Hematopoietic multipotent progenitor cell treated with erythropoietin and hydrocortisone succinate and interleukin-3 and kit ligand, for 15 days (in vitro differentiated cells): ENCODE measurements at places on chromosomes 16 and 17.

DNA sequence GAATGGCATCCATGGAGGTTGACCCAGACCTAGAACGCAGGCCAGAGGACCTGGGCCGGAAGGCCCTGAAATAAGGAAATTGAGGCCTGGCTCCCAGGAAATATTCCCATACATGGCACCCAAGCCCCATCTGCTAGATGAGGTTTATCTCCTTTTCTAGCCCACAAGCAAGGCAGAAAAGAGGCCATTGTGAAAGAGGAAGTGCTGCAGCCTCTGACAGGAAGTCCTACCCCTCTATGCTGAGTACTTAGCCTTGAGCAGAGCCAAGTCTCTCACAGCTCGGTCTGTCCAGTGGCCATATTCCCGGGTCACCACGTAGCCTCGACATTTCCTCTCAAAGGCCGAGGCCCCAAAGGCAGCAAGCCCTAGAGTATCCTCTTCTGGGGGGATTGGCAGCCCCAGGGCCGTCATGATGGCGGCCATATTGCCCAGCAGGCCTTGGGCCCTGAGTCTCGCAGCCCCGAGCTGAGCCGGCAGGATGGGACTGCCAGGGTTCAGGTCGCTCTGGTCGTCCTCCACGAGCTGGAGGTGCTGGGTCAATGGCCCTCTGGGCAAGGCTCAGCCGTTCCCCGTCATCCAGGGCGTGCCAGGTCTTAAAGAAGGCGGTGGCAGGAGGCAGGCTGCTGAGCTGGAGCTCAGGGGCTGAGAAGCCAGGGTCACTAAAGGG, 7.8 kb downstream of the CTF1 start:
- DNase-seq, result no peak

DNA sequence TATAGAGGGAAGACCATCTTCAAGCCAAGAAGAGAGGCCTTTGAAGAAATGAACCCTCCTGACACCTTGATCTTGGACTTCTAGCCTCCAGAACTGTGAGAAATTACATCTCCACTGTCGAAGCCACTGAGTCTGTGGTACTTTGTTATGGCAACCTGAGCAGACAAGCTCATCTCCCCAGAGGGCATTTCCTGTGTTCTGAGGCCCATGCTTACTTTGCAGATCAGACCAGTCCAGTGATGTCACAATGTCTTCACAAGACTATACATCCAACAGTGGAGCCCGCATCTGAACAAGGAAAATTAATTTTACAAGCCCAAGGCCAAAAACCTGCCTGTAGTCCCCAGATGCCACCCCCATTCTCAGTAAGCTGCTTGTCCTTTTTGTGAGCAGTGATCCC, 14.8 kb upstream of the C17orf113 start:
- no peak for DNase-seq

DNA sequence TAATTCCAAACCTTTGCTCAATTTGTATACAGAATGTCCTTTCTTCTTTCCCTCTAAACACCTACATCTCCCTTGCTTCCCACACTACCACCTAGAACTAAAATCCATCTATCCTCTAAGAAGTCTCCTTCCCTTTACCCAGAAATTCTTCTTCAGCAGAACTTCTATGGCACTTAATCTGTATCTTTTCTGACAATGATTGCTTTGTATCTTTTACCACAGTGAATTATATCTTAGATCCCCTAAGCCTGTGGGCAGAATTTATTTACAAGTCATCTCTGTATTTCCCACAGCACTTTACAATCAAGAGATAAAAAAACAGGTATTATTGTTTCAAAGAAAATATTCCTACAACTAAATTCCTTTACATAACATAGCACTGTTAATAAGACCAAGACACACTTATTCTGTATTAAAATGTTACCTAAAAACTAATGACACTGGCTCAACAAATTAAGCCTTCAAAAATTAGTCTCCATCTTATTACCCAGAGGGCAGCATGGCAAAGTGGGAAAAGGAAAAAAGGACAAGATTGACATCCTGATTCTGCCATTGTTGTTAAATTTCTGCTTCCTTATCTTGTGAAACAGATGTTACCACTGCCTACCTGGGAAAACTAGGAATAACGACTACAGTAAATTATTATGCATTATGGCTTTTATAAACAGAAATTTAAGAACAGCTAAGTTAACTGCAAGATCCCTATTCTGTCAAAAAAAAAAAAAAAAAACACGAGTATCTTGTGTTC, 42.8 kb downstream of the KANSL1 start:
- no peak for DNase-seq

GRCh38 chr16:9647981-9648701, 534.1 kb downstream of the GRIN2A start:
- peak; percentile 3 for DNase-seq

DNA sequence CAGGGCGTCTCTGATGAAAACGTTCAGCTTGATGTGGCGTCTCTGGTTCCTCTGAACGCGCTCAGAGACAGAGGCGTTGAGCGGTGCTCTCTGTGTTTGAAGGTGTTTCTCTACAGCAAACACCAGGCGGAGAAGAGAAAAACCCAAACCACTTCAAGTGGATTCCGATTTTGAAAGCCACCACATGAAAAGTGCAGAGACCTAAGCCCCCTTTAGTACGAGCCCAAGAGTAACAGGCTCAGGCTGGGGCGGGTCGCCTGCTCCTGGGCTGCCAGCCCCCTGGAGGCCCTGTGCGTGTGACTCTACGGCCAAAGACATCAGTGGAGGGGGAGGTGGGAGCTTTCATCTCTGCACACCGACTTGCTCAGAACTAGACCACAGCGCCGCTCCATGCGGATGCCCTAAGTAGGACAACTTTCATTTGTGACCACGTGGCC, 328.4 kb downstream of the MAF start:
- no peak for DNase-seq

DNA sequence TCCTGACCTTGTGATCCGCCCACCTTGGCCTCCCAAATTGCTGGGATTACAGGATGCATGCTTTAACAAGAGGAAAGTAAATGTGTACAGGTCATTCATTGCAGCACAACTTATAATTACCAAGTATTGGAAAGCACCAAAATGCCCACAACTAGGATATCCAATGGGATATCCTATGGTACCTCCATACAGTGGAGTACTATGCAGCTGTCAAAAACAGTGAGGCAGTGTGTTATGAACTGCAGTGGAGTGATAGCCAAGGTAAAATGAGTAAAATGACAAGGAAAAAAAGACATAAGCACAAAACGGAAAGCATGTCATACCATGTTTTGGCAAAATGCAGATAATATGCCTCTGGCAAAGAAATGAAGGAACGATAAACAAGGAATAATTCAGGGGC, 87.6 kb downstream of the FOXL1 start:
- DNase-seq, result no peak

DNA sequence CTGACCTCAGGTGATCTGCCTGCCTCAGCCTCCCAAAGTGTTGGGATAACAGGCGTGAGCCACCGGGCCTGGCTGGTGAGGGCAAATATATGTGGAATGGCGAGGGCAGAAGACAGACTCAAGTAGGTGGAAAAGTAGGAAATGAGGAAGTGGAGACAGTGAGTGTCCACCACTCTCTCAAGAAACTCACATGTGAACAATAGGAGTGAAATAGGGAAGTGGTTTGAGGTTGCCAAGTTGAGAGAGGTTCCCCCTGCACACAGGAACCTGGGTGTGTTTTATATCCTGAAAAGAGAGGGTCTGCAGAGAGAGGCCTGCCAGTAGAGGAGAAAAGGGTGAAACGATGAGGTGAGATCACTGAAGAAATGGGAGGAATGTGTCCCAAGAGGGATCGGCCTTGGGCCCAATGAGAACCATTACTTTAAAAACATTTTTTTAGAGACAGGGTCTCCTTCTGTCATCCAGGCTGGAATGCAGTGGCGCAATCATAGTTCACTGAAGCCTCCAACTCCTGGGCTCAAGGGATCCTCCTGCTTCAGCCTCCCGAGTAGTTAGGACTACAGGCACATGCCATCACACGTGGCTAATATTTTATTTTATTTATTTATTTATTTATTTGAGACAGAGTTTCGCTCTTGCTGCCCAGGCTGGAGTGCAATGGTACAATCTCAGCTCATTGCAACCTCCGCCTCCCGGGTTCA, 17.1 kb upstream of the CORO1A start:
- no peak for DNase-seq

- no peak for DNase-seq
Measured at GRCh38 chr17:39118674-39119419, 32.6 kb downstream of the PLXDC1 start.
